ENCODE measurements at places on chromosomes 5 and 9.

- DNase-seq, result no peak
These were observed 47.0 kb upstream of the EGFLAM start for GRCh38 chr5:38211354-38211710.

- no peak for DNase-seq
These were observed 279.7 kb downstream of the GADD45G start for GRCh38 chr9:89884356-89885083.

- DNase-seq, result no peak
These were observed 17.9 kb upstream of the SPINK4 start for GRCh38 chr9:33222031-33222430.

DNA sequence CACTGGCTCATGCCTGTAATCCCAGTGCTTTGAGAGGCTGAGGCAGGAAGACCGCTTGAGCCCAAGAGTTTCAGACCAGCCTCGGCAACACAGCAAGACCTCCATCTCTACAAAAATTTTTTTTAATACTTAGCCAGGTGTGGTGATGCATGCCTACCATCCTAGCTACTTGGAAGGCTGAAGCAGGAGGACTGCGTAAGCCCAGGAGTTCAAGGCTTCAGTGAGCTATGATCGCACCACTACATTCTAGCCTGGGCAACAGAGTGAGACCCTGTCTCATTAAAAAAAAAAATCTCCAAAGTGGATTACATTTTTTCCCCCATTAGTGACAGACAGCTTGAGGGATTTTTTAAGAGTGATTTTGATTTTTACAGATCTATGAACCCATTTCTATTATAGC is 230.8 kb downstream of the BNC2 start:
- DNase-seq, result no peak

GRCh38 chr9:32551276-32552051 is 663 bp upstream of the SMIM27 start:
- peak; percentile 30 for DNase-seq

DNA sequence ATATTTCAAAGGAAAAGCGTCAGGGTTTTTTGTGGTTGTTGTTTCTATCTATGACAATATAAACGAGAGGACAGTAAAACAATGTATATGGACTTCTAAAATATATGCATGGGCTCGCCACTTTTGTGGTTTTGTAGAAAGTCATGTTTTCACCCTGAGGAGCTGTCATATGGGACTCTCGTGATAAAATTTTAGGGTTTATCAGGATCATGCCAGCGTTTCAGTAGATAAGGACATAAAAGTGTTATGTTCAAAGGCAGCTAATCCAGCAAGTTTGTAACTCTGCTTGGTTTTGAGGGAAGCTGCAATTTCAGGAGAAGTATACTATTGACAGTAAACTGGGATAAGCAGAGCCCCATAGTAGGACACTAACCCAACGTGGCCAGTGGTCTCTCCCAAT is 120.3 kb downstream of the CDC42SE2 start:
- DNase-seq, result no peak

DNA sequence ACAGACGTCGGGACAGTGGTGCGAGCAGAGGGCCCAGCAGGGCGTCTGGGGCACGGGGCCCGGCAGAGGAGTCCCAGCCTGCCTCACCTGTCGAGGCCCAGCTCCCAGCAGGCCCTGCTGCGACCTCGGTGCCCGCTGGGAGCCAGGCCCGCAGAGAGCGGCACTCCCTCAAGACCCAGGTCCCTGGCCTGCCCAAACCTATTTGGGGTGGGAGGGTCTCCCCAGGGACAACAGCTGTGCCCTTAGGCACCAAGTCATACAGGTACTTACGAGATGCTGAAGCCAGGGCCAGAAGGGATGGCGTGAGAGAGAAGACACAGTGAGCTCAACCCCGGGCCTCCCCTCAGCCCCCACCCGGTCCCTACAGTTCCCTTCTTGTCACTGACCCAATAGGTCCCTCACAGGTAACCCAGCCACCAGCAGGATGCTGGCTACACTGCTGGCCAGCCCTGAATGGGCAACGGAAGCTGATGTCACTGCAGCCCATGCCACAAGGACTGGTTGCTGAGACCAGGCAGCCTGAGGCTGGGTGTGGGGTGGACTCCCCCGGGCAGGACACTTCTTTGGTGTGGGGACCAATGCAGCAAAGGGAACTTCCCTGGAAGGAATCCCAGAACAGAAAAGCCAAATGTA is 3.7 kb downstream of the NSMF start:
- no peak for DNase-seq

DNA sequence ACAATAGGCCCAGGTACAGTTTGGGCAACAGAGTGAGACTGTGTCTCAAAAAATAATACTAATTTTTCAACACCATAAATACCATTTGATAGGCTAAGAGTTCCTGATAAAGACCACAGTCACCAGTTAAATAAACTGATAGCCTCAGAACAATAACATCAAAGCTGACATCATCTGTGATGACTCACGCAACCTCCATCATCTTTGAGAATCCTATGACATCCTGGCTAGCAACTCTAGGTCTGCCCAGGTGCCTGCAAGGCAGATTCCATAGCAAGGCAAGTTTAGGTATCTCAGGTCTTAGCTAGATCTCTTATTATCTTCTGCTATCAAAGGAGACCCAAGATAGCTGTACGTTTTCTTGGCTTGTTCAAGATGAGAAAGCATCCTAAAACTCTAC is 30.5 kb upstream of the UBAP2 start:
- DNase-seq, result no peak

DNA sequence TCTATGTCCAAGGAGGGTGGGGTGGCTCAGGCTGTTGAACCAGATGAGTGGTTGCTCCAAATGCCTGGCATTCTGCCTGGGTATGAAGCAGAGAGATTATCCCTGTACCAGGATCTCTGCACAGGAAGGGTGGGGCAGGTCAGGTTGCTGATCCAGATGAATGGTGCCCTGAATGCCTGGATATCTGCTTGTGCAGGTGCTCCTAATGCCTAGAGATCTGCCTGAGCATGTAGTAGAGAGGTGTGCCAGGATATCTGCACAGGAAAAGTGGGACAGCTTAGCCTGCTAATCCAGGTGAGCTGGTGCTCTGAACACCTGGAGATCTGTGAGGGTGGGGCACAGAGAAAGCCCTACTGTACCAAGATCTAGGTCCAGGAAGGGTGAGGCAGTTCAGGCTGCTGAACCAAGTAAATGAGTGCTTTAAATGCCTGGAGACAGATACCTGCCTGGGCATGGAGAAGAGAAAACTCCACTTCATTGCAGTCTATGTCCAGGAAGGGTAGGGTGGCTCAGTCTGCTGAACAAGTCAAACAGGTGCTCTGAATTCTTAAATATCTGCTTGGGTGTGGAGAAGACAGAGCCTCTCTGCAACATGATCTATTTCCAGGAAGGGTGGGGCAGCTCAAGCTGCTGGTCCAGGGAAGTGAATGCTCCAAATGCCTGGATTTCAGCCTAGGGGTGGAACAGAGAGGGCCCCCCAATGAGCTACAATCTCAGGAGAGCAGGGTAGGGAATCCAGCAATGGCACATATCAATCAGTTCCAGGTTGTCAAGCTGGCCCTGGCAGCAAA is 189.4 kb upstream of the DMRTA1 start:
- DNase-seq, result no peak

- DNase-seq, result no peak
These were observed 9.3 kb upstream of the OR13F1 start for GRCh38 chr9:104494808-104495207.

DNA sequence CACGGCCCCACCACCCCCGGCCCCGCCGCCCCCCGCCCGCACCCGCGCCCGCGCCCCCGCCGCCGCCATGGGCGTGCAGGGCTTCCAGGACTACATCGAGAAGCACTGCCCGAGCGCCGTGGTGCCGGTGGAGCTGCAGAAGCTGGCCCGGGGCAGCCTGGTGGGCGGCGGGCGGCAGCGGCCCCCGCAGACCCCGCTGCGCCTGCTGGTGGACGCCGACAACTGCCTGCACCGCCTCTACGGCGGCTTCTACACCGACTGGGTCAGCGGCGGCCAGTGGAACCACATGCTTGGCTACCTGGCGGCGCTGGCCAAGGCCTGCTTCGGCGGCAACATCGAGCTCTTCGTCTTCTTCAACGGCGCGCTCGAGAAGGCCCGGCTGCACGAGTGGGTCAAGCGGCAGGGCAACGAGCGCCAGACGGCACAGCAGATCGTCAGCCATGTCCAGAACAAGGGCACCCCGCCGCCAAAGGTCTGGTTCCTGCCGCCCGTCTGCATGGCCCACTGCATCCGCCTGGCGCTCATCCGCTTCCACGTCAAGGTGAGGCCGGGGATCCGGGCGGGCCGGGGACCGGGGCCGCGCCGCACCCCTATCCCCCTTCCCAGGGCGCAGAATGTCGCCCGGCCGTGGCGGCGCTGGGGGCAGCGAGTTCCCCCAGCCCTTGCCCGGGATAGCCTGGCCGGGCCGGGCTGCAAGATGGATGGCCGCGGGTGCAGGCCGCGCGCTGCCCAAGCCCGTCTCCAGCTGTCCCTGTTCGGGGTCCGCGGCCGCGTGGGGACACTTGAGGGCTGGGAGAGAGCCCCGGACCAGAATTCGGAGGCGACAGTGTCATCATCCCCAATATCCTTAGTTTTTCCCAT is 594 bp downstream of the FAM120A start:
- DNase-seq, result peak; percentile 52

- DNase-seq, result no peak
These were observed 344.2 kb downstream of the SPATA31D1 start for GRCh38 chr9:82332774-82333152.

GRCh38 chr5:67163231-67163756 is 33.3 kb downstream of the CD180 start:
- no peak for DNase-seq

DNA sequence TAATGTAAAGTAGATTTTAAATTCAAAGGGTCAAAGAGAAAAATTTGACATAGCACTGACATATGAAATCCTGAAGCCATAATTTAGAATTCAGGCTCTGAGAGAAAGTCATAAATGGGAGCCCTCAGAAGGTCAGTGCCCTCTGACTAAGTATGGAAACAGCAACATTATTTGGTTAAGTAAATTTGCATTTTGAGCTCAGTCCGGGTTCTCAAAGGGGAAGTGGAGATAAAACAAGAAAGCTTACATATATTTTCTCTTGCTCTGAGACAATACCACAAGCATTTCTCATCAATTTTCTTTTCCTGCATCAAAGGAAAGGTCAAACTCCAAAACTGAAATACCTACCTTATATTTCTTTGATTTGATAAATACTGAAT is 348.0 kb downstream of the SEMA5A start:
- DNase-seq, result no peak

- no peak for DNase-seq
These were observed 53.6 kb downstream of the FBXO4 start for GRCh38 chr5:41978676-41979075.

GRCh38 chr9:125457357-125457756 is 195.7 kb downstream of the GAPVD1 start:
- no peak for DNase-seq

DNA sequence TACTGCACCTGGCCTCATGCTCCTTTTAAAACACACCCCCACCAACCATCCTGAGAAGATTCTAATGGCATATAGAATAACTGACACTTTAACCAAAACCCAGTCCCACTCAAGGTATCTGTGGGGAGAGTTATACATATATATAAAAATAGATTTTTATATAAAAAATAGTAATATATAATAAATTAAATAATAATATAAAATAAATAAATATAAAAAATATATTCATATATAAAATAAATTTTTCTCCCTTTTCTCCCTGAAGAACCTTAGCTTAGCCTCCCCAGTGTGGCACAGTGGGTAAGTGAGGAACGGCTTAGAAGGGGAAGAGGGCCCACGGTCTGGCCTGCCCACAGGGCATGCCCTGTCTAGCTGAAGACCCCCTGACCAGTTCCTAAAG is 51.1 kb upstream of the SSBP2 start:
- no peak for DNase-seq

- DNase-seq, result no peak
These were observed 388.8 kb downstream of the KDM4C start for GRCh38 chr9:7146582-7146981.

- no peak for DNase-seq
These were observed 211.9 kb downstream of the ACTL7B start for GRCh38 chr9:108643731-108644510.

DNA sequence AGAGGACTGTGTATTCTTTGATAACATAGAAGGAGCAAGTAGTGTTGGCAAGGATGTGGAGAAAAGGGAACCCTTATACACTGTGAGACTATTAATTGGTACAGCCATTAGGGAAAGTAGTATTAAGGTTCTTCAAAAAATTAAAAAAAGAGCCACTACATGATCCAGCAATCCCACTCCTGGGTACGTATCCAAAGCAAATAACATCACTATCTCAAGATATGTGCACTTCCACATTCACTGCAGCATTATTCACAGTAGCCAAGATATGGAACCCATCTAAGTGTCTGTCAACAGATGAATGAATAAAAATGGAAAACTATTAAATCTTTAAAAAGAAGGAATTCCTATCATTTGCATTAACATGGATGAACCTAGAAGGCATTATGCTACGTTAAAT is 693.2 kb upstream of the RIOK2 start:
- DNase-seq, result no peak

GRCh38 chr5:139954022-139954421 is 89.1 kb downstream of the NRG2 start:
- DNase-seq, result no peak

- no peak for DNase-seq
These were observed 59.1 kb downstream of the TNFSF15 start for GRCh38 chr9:114746591-114747346.

GRCh38 chr5:1788828-1789227 is 10.8 kb downstream of the MRPL36 start:
- DNase-seq, result no peak

GRCh38 chr5:152274224-152274623 is 130.9 kb downstream of the NMUR2 start:
- no peak for DNase-seq

GRCh38 chr5:36985387-36985786 is 108.8 kb downstream of the NIPBL start:
- DNase-seq, result no peak

DNA sequence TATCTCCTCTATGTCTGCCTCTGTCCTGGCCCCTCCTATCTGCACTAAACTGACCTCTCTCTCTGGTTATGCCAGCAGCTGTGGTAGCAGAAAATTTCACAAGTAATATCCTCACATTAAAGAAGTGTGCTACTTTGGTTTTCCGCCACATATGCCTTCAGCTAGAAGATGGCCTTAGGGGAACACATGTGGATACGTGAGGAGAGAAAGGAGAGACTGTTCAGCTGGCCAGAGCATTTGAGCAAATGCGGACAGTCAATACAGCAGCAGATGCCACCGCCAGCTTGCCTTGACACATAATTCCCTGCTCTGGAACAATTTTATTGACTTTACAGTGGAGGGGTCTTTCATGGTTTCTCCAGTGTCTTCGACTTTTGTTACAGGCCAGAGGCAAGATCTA is 434.6 kb downstream of the TAF11L14 start:
- no peak for DNase-seq

All from AG08396 (cell line).